ENCODE measurements at places on chromosomes 1 and 21.

- DNase-seq, result no peak
These were observed 17.6 kb upstream of the PKP1 start for GRCh38 chr1:201265756-201266155.

DNA sequence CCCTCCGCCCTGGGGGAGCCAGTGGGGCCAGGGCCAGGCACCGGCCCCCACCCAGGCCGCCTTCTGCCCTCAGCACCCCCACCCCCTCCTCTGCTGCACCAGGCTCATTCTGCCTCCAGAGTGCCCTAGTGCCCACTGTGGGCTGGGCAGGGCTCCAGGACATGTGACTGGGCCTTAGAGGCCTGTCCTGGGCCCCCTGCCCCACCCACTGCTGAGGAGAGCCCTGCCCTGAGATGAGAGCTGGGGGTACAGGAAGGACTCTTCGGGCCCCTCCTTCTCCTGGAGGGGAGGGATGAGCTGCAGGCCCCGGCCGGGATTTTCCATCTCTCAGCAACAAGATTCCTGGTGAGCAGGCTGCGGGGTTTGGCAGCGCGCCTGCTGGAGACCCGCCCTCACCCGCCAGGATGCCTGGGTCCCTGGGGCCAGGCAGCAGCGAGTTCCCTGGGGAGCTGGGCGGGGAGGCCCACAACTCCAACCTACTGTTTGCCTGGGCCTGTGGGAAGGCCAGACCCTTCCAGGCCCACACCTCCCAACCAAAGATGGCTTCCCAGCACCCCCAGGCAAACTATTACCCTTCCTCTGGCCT is 14.0 kb downstream of the AHDC1 start:
- DNase-seq, result no peak

GRCh38 chr1:86447198-86447790 is 21.4 kb upstream of the CLCA1 start:
- no peak for DNase-seq

DNA sequence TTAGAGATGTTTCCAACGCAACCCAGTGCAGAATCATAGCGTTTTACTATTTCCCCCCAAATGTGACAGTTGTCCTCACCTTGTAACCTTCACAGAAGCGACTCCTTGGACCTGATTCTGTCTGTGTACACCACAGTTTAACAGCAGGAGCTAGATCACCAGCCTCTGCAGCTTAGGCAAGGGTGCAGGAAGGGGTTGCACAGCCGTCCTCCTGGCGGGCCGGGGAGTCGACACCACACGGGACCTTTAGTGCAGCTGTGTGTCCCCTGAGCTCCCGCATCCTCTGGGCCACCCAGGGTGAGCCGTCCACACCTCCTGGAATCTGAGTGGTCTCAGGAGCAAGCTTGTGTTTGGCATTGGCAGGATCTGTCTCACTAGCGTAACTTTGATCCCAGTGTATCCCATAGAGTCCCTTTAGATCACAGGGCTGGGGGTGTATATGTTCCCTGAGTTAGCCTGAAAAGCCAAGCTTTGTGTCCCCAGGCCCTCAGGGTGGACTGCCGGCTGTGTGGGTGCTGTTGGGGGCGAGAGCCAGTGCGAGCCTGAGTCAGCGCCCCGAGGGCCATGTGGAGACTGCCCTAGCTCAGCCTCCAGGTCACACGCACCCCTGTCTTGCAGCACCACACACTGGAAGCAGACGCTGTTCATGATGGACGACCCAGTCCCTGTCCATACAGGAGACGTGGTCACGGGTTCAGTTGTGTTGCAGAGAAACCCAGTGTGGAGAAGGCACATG is 27.5 kb downstream of the PRMT2 start:
- no peak for DNase-seq

DNA sequence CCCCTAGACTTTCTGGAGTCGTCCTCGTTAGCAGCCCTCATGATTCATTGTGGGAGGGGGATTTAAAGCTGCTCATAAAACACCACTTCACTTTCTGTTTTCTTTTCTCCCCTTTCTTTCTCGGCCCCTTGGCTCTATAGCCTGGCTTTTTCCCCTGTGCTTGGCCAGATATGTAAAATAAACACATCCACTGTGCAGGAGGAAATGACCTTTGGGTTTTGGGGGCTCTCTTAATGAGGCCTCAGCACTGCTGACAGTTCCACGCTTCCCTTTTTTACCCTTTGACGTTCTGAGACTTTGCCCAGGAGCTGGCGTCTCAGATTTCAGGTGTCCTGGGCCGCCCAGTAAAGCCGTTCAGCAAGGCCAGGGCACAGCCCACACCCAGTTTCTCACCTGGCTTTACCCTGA is 65.7 kb downstream of the RUNX3 start:
- no peak for DNase-seq

GRCh38 chr1:12518931-12519692 is 98.9 kb downstream of the DHRS3 start:
- DNase-seq, result peak; percentile 93

GRCh38 chr1:212565079-212565478 is 43.5 kb upstream of the ATF3 start:
- DNase-seq, result no peak

- no peak for DNase-seq
These were observed 5.6 kb downstream of the PDZK1IP1 start for GRCh38 chr1:47184090-47184821.

GRCh38 chr1:230823931-230824381 is 44.4 kb downstream of the C1orf198 start:
- DNase-seq, result peak; percentile 57

DNA sequence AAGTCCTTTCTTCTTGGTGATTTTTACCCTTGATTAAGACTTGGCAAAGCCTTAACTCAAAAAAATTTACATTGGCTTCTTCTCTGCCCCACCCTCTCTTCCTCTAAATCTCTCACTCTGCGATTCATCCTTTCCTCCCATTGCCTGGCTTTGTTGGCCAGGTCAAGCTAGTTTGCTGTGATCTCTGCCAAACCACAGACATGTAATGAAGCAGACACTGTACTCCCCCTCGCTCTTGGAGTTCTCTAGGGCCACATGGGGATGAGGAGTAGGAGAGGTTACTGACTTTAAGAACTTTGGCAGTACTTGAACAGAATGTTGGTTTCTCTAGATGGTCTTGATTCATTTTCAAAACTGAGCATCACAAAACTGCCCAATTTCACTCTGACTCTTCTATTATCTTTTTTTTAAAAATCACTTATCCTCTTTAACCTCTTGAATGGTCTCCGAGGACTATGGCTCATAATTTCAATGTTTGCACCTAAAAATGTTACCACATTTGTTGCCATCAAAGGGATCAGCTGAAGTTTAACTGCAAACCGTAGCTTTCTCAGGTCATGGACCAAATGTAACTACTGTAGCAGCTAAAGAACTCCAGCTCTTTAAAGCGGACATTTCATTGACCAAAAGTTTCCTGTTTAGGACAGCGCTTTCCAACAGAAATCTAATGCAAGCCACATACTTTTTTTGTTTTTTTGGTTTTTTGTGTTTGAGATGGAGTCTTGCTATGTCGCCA is 62.7 kb upstream of the IPO9 start:
- DNase-seq, result no peak

- no peak for DNase-seq
These were observed 622.9 kb upstream of the ADGRL4 start for GRCh38 chr1:79629414-79629813.

GRCh38 chr21:37828991-37829390 is 87.3 kb downstream of the KCNJ6 start:
- DNase-seq, result no peak

GRCh38 chr1:75342786-75343185 is 208.6 kb downstream of the LHX8 start:
- no peak for DNase-seq

DNA sequence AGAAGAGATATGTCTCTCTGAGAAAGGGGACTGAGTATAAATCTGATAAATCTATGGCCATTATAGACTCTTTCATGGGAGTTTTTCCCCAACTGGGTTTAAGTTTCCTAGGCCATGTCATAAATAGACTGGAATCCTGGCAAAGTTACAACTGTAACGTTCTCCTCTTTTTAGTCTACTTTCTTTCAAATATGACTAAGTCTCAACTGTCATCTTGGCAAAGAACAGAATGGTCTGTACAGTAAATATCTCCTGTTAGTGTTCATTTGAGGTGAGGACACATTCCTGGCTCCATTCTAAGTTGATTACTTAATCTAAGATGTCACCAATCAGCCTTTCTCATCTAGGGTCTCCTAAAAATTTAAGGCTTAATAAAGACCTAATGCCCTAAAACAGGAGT is 300.5 kb downstream of the BRINP2 start:
- no peak for DNase-seq

- no peak for DNase-seq
These were observed 57.2 kb downstream of the CENPF start for GRCh38 chr1:214660190-214660589.

DNA sequence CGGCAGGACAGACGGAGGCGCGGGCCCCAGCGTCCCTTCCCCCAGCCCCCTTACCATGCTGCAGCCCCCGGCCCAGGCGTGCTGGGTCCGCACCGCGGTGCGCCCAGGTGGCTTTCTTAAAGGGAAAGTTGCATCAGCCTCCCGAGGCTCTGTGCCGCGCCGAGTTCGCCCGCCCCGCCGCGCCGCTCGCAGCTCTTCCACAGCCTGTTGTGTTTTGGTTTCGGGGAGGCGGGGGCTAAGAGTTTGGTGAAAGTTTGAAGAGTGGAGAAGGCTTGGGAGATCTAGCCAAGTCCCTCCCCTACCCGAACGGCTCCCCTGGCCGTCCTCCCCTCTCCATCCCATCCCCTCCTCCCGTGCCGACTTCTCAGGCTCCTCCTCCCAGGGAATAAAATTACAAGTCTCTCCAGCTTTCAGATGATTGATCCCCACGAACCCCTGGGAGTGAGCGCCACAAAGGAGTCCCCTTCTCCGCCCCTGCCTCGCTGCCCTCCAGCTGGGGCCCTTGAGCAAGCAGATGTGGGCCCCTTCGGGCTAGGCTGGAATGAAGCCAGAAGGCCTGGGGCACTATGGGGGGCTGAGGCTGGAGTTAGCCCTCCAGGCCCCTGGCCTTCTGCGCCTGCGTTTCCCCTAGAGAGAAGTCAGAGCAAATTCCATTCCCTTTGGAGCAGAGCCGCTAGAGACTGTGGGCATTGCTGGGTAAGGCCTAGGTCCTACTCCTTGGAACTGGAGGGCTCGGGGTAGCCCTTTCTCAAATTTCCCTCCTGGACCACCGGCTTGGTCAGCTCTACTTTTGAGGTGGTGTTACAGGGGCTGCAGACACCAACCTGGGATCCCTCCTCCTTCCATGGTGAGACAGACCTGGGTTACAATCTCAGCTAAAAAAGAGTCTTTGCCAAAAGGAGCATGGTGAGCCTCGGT is at the start of gene SLC6A9:
Gene SLC6A9, minus strand, starts transcription at position 211 of the 918 bp plus-strand sequence. CDS start 7,185 bp downstream, outside the sequence.
- no peak for DNase-seq
